ENCODE measurements at places on chromosomes 3 and 15. TPM values are rescaled to one million over a fixed set of nuclear protein-coding genes. Genes with fewer than 3 reads are reported as not detected.

DNA sequence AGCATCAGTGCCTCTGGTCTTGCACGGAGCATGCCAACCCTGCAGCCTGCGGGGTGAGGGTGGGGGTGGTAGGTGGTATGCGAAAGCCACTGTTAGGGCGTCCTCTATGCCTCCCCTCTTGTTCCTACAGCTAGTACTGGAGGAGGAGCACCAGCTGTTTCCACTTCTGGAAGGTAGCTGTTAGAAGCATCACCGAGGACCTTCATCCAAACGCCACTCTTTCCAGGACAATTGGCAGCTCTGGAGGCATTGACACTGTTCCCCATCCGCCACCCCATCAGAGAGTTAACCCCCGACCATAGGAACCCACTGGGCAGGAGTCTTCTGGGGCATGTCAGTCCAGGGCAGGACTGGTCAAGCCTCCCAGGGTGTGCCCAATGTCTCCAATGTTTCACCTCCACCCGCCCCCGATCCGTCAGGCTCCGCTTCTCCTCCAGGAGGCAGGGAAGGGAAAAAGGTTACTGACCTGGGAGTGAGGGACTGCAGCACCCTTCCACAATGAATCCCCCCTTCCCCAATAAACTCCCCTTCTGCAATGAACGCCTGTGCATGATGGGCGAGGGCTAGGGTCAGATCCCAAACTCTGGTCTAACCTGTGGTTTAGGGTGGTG, 487 bp downstream of the DUOX2 start:
- DNase-seq = no peak

XCR1 gene
- not detected for total RNA-seq

- DNase-seq = no peak
Observed at GRCh38 chr3:97967966-97968365, 4.3 kb downstream of the RIOX2 start.

LRRC3B gene
- not detected for total RNA-seq

- no peak for DNase-seq
Observed at GRCh38 chr3:173750095-173750494, 352.6 kb downstream of the NLGN1 start.

DNA sequence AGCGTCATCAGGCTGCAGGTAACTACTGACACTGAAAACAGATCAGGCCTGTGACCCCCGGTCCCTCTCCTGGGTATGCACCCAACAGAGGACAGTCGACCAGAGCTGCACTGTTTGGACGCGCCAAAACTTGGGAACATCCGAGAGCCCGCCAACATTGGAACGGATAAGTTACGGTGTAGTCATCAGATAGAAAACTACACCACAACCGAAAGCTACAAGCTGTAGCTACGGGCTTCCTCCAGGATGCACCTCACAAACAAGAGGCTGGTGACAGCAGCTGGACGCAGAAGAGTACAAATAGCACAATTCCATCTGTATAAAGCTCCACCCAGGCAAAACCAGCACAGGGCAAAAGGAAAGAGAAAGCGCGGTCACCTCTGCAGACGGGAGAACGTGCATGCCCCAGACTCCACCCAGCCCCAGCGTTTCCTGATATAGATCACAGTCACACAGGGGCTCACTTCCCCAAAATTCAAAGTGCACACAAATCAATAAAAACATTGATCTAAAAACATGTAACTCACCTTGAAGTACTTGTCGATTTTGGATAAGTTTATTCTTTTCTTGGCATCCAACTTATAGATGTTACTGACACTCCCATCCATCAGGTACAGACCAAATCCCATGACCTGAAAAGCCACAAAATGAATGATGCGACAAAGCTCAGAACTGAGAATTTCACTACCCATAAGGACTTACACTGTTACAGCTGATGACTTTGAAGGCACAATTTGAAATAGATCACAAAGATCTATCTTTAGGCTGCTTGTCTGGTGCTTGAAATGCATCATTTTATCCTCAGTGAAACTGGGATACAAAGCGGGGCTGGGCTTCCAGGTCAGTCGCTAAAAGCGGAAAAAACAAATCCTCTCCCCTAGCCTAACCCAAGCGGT, 43.3 kb downstream of the CYFIP1 start:
- DNase-seq = no peak

DNA sequence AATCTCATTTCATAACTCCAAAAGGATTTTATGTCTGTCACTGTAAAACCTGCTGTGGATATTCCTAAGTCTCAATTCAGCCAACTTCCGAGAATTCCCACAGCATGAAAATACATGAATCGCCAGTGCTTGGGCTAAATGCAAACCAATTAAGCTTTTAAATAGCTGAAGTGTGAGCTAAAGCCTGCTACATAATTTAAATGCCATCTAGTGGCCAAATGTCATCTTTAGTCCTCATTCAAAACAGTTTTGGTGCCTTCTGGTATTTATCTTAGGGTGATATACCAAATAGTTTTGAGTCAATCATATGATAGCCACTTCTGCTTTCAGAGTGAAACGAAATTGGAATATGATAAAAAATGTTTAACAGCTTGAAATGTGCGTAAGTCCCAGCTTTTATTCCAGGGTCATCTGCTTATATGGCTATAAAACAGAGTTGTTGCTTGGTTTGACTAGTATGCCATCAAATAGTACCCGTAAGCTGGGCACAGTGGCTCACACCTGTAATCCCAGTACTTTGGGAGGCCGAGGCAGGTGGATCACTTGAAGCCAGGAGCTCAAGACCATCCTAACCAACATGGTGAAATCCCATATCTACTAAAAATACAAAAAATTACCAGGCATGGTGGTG, 41.8 kb upstream of the CCNL1 start:
- no peak for DNase-seq

PPIB gene
- total RNA-seq = 315 TPM

DNA sequence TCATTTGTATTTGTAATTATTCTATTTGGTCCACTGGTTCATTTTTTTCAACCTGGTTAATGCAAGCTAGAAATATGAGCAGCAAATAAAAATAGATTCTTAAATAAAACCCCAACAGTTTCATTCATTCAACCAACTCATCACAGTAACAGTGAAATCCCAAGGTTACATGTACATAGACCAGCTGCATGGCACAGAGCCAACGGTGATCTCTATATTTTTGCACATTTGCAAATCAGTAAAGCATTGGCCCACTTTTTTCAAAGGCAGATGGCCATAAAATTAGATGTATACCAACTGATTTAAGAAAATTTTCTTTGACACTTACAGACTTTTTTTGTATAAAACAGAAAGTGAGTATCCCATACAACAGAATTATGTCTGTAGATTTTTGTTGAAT, 49.3 kb downstream of the STRIT1 start:
- no peak for DNase-seq

IQGAP1 gene
- 133 TPM for total RNA-seq

DNA sequence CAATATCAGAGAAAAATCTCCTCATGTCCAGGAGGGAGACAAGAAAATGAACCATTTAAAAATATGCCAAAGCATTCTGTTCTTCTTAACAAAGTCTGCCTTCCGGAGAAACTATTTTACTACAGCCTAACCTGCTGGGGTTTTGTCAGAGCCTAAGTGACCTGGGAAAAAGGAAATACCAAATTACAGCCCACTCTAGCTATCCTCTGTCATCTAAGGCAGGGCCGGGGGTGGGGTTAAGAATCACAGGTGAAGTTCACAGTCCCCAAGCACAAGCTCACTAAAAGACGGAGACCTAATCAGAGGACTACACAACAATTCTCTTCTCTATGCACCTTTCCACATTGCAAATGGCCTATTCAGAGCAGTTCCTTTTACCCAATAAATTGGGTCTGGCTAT, 116.6 kb downstream of the TRIM42 start:
- no peak for DNase-seq

HRG gene
- not detected for total RNA-seq

DNA sequence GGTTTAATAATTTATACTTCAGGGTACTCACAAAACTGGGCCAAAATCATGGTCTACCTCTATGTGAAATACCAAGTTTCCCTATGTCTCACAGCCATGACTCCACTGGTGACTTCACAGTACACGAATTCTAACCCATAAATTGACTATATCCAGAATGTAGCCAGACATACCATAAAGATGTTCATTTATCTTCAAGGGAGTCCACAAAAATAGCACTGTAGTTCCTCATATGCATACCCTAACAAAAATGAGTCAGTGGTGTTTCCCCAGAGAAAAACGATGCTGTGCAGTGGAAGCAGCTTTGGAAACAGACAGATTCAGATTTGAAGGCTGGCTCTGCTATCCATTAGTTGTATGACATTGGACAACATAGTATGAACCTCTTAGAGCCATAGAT, 438.8 kb downstream of the FHIT start:
- DNase-seq = no peak

GOLGA8B gene
- total RNA-seq = 139 TPM

- no peak for DNase-seq
Observed at GRCh38 chr3:104933972-104934371, 432.7 kb upstream of the ALCAM start.

- no peak for DNase-seq
Observed at GRCh38 chr15:80614711-80615360, 80.3 kb upstream of the ABHD17C start.

GRCh38 chr15:37921527-37922385, 12.7 kb upstream of the TMCO5A start:
- DNase-seq = no peak

All from activated naive CD8-positive, alpha-beta T cell treated with anti-CD3 and anti-CD28 coated beads for 36 hours (primary cell).